Activated T-cell treated with anti-CD3 and anti-CD28 coated beads, Interleukin-2, amount 50 U/mL, for 4 hours (primary cell): ENCODE measurements at places on chromosomes 12 and 14.
A peak's percentile ranks its signal among the peaks of the same experiment; 100 is the strongest.

- DNase-seq = no peak
These were observed 5.5 kb upstream of the TC2N start for GRCh38 chr14:91872517-91873470.

DNA sequence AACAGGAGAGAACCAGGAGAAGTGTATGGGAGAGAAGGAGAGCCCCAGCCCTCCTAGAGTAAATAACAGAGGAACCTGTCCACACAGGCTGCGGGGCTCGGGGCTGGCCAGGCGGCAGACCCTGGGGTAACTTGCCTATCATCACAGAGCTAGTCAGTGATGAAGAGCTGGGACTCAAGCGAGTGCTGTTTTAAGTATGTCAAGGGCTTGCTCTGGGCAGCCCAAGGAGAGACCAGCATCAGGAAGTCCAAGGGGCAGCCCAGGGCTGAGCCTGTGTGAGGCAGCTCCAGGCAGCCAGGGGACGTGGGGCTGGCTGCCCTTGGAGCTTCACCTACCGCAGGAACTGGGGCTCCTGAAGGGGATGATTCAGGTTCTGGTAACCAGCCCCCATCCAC lies 10.0 kb downstream of the VWF start:
- no peak for DNase-seq

GRCh38 chr14:98122527-98122926 lies 1149.5 kb downstream of the BCL11B start:
- DNase-seq = no peak

DNA sequence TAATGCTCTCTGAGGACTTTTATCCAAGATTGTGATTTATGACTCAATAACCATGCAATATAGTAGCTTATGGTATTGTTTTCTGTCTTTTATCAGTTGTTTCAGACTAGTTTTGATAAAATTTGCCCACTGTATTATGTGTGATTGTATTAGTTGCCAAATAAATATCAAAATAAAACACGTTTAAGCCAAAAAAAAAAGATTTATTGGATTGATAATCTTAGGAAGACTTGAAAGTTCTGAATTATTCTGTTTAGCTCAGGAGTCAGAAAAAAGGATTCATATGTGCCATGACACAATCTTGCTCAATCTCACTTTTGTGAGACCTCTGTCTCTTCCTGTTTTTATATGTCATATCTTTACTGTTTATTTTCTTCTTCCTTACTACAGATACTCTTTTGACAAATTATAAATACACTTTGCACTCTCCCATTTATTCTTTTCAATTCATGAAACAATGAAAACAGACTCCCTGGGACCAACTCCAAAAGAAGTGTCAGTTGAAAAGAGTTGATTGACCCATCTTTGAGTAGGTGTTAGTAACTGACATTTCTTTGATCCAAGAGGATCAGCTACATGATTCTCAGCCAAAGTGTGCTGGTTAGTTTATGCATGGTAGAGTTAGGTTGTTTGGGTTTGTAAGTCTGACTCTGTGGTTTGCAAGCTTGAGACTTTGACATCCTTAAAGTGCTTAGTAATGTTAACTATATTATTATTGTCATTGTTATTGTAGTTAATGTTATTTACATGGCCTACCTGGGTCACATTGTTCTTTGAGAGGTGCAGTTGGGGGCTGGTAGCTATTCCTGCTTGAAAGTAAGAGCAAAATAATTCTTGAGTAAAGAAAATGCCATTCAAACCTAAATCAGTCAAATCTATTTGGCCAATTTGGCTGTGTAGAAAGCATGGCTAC lies 2.5 kb downstream of the OR6C76 start:
- no peak for DNase-seq

DNA sequence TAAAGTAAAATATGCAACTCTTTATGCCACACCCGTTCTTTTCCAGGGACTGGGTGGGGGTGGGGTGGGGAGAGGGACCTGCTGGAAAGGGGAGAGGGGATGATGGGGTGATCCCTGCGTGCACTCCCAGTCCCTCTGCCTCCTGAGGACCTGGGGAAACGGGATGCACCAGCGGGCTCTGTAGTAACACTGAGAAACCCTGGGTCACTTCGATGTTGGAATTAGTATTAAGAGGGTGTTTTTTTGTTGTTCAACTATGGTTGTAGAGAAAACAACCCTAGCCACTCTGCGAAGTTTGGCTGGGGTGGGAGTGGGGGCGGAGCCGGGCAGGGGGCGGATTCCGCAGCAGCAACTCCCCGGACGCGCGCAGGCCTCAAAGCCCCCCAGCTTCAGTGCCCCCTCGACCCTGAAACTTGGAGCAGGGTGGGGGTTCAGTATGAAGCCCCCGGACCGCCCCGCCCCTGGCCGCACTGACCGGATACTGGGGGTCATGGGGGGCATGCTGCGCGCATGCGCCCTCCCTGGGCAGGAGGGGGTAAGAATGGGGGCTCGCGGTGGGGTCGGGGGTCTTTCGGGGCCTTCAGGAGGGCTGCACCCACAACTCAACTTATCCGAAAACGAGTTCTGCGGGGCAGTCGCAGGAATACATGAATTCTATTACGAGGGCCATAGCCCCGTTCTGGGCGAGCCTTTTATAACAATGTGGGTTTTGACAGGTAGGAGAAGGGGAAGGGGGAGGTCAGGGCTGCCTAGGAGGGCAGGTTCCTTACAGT lies 1.3 kb upstream of the ARHGEF25 start:
- DNase-seq = no peak

GRCh38 chr14:29857551-29857950 lies 70.1 kb downstream of the PRKD1 start:
- no peak for DNase-seq

DNA sequence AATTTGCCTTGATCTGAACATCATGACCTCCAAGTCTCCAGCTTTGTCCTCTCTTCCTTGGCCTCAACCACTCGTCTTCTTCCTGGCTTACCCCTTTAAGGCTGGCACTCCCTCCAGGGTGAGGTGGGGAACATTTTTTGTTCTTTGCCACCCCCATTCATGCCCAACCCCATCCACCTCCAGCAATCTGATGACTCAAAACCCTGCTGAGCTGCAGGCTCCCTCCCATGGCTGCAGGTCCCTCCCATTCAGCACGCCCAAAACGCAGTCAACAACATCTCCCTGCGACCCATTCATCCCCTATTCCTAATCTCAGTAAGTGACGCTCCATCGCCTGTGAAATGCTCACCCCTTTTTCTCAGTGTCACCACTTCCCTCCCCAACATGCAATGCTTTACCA lies 138.8 kb upstream of the PRMT8 start:
- no peak for DNase-seq

GRCh38 chr14:91311284-91311662 lies 66.8 kb upstream of the GPR68 start:
- peak; percentile 38 for DNase-seq

GRCh38 chr14:104101086-104101621 lies 15.7 kb downstream of the ASPG start:
- no peak for DNase-seq

DNA sequence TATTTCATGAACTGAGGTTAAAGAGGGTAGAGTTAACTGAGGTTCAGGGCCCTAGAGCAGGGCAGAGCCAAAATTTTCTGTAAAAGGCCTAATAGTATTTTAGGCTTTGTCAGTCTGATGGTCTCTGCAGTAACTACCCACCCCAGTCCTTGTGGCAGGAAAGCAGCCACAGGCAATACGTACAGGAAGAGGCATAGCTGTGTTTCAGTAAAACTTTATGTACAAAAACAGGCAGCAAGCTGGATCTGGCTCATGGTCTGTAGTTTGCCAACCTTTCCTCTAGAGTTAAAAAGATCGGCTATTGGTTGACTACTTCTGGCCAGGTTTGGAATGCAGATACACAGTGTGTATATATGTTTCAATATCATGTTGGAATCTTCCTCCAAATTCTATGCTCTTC lies 17.2 kb downstream of the TM7SF3 start:
- no peak for DNase-seq

GRCh38 chr12:12020762-12021161 lies 50.0 kb upstream of the BCL2L14 start:
- no peak for DNase-seq

DNA sequence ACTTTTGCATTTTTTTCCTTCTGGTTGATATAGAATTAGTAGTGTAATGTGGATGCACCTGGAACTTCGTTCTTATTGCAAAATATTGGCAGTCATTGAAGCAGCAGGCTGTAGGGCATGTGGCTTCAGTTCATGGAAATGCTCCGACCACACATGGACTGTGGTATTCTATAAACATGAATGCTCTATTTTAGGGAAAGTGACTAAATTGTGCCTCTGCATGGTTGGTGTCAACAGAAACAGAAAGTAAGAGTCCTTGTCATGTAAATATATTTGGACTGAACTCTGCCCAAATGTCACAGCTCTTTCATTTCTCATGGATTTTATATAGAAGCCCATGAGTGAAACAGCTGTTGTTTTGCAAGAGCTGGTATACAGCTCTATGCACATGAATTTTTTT lies 917.0 kb downstream of the LRFN5 start:
- no peak for DNase-seq

DNA sequence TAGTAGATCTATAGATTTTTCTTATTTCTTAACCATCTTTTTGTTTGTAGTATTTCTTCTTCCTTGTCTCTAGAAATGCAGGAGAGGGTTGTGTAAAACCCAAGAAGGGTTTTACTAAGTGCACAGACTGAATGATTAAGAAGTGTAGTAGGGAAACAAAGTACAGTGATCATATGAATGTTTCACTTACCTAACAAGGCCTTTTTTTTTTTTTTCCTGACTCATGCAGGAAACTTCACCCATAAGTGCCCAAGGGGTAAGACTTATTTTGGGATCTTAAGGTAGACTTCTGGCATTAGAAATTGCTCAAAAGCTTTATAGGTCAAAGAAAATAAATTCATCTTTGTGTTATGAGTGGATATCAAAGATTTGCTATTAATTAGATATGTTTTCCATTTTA lies 10.2 kb downstream of the SCN8A start:
- no peak for DNase-seq

DNA sequence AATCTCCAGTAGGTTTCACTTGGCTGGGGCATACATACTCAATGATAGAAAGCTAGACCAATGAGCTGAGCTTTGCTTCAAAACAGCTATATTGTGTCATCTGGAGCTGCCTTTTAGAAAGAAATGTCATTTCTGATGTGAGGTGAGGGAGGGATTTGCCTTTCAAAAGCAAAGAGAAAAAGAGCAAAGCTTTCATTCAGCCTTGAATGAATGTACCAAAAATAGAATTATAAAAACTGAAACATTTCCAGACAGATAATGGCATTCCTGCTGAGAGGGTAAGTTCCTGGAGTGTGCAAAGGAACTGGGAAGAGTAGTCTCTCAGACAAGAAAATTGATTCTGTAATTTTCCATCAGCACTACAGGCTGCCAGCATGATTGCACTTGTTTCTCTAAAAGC lies 710.0 kb downstream of the LRFN5 start:
- DNase-seq = no peak

DNA sequence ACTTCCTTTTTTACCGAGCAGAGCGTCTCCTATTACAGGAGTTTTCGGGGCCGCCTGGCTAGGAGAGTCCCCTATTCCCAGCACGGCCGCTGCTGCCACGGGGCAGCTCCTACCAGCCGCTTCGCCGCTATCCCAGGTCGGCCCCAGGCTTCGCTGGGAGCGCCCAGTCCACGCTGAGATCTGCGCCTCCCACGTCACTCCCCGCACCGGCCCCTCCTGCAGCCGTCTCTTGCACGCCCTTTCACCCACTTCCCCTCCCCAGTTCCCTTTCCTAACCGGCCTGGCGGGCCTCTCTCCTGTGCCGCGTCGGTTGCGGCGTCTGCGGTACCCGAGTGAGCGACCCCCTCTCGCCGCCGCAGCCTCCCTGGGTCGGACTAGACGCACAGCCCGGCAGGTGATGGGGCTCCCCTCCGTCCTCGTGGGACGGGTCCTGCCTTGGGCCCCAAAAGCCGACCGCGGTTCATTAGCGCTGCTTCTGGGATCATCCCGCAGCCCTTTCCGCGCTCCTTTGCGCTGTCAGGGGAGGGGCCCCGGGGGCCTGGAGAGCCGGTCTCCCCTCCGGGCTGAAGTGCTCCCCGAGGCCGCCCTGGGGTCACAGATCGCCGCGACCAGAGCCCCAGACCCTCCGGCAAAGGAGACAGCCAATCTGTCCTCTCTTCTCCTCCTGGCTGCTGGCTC lies 1318.4 kb downstream of the TMEM121 start:
- DNase-seq = peak; percentile 55

DNA sequence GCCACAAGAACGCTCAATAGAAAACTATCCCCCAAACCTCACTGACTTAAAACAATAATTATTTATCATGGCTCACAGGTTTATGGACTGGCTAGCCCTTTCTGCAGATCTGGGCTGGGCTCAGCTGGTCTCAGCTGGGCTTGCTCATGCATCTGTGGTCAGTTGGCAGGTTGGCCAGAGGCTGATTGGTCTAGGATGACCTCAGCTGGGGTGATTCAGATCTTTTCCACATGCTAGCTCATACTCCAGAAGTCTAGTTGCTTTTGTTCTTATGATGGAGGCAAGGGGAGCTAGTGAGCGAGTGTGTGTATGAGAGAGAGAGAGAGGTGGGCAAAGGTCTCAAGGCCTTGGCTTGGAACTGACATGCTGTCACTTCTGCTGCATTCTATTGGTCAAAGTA lies 181.2 kb upstream of the NRXN3 start:
- no peak for DNase-seq

GRCh38 chr12:7058163-7058845 lies 2.2 kb upstream of the C1S start:
- no peak for DNase-seq

DNA sequence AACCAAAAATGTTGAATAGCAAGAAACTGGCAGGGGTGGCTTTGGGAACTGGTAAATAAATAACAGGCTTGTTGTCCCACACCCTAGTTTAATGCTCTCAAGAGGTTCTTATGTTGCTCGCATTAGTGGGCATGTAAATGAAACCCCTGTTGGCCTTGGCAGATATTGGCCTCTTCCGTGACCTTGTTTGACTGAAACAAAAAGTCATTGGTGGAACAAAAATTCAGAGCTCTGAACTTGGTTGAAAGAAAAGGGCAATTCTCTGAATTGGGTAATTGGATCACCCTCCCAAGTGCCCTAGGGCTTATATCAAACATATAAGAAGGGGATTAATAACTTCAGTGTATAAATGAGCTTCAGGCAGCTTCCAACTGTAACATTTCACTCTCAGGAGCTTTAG lies 426.2 kb downstream of the ZFP36L1 start:
- DNase-seq = no peak

GRCh38 chr14:68788275-68788995 lies 4.4 kb downstream of the ZFP36L1 start:
- DNase-seq = no peak

DNA sequence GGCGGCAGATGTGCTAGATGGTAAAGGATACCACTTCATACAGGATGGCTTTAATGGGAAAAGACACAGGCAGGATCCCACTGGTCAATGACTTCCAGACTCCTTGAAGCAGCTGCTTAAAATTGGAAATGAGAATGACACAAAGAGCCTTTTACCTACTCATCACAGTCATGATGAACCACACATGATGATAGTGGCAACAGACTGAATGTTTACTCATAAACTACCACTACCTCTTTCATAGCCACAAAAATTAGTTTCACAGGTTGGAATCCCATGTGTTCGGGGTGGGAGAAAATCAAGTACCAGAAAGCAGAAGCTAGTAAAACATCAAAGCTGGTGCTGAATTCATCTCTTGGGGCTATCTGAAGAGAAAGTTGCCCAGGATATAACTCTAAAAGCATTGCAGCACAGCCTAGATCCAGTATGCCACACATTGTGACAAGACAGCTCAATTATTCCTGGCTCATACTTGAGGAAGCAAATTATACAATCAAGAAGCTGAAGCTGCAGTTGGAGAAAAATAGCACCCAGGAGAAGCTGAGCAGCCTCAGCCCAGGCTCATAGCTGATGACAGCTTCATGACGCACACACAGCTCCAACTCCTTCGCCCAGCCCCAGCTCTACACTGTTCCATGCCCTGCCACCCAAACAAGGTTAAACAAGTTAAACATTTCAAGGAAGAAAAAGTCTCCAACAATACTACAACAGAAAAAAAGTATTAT lies 29.0 kb upstream of the C12orf50 start:
- no peak for DNase-seq
